ENCODE measurements at places on chromosomes 6 and 20.

GRCh38 chr20:38168791-38169589 lies 3.9 kb upstream of the TGM2 start:
- DNase-seq: peak; percentile 4

GRCh38 chr6:46323312-46323965 lies 152.7 kb upstream of the ENPP5 start:
- DNase-seq: peak; percentile 14

DNA sequence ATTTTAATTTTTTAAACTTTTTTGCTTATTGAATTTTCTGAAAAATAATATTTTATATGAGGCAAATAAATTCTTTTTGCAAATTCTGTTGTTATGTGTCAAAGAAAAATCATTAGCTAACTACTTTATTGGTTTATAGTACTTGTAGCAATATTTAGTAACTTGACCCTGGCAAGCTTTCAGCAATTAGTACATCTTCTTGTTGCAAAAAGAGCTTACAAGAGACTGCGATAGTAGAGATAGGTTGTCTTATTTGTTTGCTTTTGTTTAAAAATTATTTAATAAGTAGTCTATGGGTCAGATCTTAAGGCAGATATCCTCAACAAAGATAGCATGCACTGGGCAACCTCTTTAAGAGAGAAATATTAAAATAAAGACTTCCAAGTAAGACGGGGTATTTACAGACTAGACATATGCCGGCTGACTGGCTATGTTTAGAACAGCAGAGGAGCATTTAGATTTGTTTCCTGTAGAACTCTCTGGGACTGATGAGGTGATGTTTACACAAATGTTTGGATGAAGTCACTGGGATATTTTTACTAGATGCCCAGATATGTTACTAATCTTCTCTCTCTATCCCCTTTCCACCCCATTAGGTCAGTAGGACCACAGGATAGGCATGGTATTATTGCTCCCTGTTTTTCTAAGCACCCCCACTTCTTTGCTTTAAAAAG lies 25.0 kb downstream of the VGLL2 start:
- DNase-seq: no peak

DNA sequence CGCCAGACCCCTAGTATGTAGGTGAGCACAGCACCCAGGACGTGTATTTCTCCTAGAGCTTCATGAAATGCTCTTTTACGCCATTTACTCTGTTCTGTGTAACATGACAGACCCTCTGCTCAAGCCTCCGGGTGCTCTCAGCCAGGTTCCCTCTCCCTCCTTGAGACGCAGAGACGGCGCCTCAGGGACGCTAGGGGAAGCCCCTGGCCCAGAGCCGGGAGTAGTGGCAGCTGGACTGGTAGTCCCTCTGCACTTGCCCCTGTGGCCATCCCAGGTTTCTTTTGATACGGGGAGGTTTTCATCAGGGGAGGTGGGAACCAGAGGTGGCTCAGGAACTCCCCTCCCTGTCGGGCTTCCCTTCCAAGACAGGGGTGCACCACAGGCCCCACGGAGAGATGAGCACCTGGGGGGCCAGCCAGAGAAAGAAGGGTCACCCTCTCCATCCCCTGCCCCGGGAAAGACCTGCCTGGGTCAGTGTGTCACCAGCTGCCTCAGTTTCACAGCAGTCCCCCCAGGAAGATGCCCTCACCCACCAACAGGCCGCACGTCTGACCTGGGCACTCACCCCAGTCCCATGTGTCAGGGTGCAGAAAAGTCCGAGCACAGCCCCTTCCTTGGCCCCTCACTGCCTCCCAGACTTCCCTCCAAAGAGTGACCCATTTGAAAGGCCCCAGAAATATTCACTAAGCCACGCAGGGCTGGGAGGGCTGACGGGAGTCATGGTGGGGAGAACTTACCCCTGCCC lies 58.1 kb upstream of the AFDN start:
- no peak for DNase-seq

DNA sequence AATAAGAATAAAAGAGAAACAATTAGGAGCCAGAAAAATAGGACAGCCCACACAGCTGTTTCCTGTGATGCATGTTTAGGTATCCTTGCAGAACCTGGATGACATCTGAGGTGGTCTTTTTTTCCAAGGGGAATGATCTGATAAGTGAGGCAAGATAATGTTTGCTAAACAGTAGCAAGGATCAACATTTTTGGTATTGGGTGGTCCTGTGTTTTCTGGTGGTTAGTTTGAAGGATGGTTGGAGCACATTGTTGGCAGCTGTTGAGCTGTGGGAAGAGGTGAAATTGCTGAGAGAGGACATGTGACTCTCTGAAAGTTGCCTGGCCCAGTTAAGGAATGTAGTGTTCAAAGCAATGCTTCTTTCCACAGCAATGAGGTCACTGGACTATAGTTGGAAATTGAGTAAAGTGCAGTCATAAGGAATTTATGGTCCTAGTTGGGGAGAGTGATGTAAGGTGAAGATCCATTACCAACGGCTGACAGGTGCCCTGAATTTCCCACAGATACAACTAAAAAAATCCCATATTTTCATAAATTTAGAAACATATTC lies 270.2 kb upstream of the IMPG1 start:
- no peak for DNase-seq

- DNase-seq: no peak
Observed at GRCh38 chr6:165891320-165891719, 228.3 kb upstream of the PDE10A start.

- DNase-seq: no peak
Observed at GRCh38 chr6:35183281-35183680, 30.5 kb upstream of the SCUBE3 start.

DNA sequence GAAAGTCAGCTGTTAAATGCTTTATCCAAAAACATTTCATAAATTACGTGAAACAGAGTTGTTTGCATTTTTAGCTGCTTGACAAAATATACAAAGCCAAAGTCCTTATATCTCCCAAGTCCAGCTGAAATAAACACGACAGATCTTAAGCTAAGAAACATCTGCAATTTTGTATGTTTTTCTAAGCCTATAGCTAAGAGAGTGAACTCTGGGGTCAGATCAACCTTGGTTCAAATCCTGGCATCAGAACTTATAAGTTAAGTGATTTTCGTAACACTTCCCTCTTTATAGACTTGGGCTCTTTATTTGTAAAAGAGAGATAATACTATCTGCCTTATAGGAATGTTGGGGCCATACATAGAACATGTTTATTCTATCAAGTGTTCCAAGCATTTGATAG lies 176.7 kb downstream of the PTPRK start:
- no peak for DNase-seq

DNA sequence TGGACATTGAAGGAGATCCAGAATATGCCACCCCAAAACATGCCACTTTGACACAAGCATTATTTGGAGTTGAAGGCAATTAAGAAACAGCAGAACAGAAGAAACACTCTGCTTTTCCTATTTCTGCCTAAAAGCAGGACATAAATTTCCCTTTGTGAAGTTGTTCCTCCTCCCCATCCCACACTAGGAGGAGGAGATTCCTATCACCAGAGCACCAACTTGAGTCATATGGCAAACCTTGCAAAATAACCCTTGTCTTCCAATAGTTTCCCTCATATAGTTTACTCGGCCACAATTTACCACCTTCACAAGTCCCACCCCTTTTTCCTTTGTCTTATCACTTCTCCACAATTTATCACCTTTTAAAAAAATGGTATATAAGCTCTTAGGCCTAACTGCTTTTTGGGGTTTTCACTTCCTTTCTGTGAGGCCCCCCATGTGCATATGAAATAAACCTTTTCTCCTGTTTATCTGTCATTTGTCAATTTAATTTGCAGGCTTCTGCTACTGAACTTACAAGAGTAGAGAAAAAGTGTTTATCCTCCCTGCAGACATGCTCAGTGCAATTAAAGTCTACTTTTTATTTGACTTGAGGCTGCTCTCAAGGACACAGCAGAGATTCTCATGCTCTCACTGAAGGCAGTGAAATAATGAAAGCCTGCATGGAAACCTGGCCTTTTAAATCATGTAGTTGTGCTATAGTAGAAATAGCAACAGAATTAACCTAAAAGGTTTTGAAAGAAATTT lies 2.8 kb upstream of the RAB23 start:
- no peak for DNase-seq

DNA sequence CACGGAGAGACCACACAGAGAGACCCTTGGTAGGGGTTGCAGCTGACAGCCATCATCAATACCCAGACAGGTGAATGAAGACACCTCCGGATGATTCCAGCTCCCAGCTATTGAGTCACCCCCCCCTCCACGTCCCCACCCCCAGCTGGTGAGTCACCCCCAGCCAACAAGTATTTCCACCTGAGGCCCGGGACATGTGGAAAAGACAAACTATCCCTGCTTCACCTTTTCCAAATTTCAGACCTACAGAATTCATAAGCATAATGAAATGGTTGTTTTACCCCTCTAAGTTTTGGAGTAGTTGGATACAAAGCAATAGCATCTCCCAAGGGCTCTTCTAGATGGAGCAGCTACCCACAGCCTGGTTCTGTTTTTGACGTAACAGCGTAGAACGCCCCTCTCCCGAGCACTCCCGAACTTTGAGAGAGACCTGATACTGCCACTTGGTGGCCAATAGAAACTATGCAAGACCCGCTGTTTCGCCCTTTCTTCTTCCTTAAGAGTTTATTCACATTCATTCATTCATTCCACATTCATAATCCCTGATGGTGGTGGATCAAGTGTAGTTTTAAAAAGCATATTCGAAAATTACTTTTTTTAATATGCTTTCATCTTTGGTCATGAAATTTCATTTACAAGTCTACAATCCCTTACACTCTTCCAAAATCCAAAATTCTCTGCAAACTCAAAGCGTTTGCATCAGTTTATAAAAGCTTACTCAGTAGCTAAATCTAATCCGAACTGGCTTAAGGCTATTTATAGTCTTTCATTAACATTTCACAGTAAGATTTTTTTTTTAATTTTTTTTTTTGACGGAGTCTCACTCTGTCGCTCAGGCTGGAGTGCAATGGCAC lies 15.1 kb upstream of the PPP1R16B start:
- DNase-seq: peak; percentile 35

- no peak for DNase-seq
Observed at GRCh38 chr6:37913210-37913609, 93.7 kb downstream of the ZFAND3 start.

DNA sequence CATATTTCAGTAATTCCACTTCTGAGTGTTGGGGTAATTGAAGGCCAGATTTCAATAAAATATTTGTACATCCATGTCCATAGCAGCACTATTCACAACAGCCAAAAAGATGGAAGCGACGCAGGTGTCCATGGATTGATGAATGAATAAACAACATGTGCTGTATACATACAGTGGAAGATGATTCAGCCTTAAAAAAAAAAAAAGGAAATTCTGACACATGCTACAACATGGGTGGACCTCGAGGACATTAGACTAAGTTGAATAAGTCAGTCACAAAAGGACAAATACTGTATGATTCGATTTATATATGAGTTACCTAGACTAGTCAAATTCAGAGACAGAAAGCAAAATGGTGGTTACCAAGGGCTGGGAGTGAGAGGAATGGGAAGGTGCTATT lies 57.2 kb downstream of the TRAM2 start:
- no peak for DNase-seq

DNA sequence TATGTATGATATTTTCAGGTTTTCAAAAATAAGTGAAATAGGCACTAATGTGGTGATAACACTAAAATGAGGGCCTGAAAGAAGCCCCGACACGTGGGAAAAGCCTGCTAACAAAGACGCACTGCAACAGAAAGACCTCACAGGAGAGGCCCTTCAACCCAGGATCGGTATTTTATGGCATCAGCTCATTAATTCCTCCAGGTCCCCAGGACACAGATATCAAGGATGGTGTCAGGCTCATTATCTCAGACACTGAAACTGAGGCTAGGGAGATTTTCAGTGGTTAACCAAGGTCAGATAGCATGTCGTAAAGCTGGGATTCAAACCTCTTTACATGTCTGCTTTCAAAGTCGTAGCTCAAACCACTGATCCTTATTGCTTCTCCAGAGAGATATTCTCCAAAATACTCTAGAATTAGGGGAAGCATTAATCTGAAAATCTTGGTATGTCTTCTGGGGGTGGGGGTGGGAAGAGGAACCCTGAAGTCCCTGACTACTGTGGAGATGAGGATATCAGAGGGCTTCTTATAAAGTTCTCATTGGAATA lies 64.1 kb downstream of the PPP1R3G start:
- DNase-seq: no peak

- DNase-seq: no peak
Observed at GRCh38 chr6:101110814-101111213, 229.7 kb upstream of the ASCC3 start.

DNA sequence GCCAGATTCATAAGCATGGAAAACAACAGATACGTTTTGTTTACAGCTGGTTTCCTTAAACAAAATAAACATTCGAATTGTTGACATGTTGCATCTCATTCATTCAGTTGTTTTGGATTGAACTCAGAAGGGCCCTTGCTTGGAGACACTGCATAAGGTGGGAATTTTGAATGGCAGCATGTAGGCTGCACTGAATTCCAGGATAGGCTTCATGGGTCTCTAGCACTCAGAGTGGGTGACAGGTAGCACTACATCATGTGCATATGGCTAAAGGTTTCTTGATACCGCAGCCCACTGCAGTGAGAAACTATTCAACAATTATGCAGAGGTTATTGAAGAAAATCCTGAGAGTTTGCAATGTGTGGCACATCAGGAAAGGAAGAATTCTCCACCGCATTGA lies 1.6 kb downstream of the BEND6 start:
- no peak for DNase-seq

- DNase-seq: no peak
Observed at GRCh38 chr6:169809386-169809785, 58.0 kb downstream of the ERMARD start.

DNA sequence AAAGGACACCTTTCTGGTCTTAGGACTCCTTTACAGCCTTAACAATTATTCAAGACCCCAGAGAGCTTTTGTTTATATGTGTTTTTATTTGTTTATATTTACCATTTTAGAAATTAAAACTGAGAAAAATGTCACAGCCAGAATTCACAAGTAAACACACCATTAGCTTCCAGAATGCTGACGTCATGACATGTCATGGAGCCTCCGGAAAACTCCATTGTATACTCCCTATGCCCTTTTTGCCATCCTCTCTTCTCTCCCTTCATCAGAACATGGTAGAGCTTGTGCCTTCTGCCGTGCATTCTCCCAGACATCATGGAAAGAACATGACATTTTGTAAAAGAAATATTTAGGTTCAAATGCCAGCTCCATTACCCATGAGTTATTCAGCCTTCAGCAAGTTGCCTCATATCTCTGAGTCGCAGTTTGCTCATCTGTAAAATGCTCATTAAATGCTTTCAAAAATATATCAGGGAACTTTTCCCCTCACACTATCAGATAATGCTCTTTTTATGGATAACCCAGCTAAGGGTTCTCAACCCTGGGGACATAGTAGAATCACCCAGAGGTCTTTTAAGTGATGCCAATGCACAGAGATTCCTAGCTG lies 27.8 kb downstream of the TNFAIP3 start:
- DNase-seq: no peak

- no peak for DNase-seq
Observed at GRCh38 chr20:25005220-25005619, 12.7 kb upstream of the APMAP start.

- DNase-seq: no peak
Observed at GRCh38 chr6:137256350-137257103, 37.3 kb upstream of the IFNGR1 start.

- DNase-seq: no peak
Observed at GRCh38 chr6:111030008-111031007, 48.5 kb downstream of the RPF2 start.
